Motor neuron (in vitro differentiated cells): ENCODE measurements at places on chromosomes 1 and 21. TPM values are rescaled to one million over a fixed set of nuclear protein-coding genes. Genes with fewer than 3 reads are reported as not detected.

- no peak for ATAC-seq
These were observed 1.4 kb downstream of the LRRC7 start for GRCh38 chr1:69569175-69569541.

GRCh38 chr1:87250336-87250735 is 78.3 kb upstream of the LMO4 start:
- ATAC-seq, result no peak

- no peak for ATAC-seq
These were observed 18.4 kb upstream of the LRRC3 start for GRCh38 chr21:44436958-44437357.

GRCh38 chr21:26752849-26753248 is 92.4 kb downstream of the ADAMTS1 start:
- no peak for ATAC-seq

GRCh38 chr1:47104816-47105215 is 32.4 kb upstream of the CYP4A22 start:
- no peak for ATAC-seq

DNA sequence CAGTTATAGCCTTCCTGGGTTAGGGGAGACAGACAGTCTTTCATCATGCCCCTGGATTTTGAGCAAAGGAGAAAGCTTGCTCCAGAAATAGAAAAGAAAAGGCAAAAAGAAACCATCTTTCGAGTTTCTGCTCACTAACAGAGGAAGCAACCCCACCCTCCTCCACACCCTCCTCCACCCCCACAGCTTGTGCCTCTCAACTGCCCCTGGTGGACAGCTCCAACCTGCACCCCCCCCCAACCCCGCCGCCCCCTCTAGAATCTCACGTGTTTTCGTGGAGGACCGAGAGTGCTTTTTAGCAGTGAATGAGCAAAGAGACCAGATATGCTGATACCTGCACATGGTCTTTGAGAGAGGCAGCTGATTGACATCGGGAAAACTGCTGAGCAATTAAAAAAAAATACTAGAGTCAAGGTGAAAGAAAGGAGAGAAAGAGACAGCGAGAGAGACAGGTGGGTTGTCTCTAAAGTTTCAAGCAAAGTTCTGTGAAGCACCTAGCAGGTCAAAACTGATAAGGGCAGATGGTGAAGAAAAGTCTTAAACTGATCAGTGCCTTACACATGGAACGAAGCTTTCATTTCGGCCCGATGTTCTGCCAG is 358.3 kb downstream of the KIF26B start:
- peak; percentile 21 for ATAC-seq

- peak; percentile 58 for ATAC-seq
These were observed 14.0 kb upstream of the WASF2 start for GRCh38 chr1:27503844-27504587.

- ATAC-seq, result no peak
These were observed 62.9 kb upstream of the LRP8 start for GRCh38 chr1:53390736-53391135.

DNA sequence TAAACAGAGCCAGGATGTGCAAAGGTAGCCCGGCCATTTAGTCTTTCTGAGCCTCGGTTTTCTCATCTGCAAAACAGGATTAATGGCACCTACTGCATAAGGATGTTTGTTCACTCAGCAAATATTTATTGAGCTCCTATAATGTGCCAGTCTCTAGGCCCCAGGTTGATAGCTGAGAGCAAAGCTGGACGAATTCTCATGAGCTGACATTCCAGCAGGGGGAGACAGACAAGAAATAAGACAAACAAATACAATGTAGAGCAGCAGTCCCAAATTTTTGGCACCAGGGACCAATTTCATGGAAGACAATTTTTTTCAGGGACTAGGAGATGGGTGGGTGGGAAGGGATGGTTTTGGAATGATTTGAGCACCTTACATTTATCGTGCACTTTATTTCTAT is 74.3 kb upstream of the PAX7 start:
- no peak for ATAC-seq

DNA sequence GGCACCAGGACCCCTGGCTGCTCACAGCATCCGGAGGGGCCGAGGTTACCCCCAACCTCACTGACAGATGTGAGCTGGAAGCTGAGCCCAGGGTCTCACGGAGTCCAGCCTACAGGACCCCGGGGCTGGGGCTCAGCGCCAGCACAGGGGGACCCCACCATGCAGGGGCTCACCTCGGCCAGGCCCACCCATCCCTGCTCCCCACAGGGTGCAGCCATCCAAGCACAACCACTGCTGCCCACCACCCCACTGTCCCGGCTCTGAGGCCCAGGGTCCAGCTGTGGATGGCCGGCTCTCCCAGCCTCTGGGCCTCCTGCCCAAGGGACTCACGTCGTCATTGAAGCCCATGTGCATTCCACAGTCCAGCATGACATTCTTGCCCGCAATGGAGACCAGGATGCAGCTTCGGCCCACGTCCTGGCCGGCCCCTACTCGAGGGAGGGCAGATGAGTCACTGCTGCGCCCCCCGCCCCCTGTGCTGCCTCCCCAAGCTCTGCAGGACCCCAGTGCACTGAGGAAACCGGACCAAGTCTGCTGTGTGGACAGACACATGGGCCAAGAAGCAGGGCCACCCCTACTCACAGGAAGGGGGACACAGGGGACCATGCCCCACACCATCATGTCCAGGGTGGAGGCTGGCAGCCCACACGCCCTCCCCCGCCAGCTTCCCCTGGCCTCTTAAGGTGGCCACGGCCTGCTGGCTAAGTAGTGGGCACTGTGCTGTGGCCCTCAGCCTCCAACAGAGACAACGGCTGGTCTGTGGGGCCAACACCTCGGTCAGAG is 3.6 kb downstream of the INTS11 start:
- ATAC-seq, result no peak

DNA sequence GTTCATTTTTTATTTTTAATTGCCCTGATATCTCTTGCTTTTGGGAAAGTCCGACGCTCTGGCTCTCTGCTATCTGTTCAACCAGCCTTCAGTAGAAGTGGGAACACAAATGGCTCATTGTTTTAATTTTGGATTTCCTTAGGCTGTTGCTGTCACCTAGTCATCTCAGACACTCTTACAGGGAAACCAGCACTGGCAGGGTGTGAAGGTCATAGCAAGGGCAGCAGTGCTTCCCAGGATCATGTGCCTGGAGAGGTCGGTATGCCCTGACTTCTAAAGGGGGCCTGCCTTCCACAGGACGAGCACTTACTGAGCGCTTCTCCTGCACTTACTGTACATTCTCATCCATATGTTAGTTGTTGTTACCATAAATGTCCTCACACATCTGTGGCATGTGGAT is 224.2 kb downstream of the DISC1 start:
- no peak for ATAC-seq

- ATAC-seq, result no peak
These were observed 31.6 kb upstream of the PPP1R15B start for GRCh38 chr1:204443260-204443619.

GRCh38 chr1:226397011-226397926 is 10.6 kb downstream of the PARP1 start:
- no peak for ATAC-seq

DNA sequence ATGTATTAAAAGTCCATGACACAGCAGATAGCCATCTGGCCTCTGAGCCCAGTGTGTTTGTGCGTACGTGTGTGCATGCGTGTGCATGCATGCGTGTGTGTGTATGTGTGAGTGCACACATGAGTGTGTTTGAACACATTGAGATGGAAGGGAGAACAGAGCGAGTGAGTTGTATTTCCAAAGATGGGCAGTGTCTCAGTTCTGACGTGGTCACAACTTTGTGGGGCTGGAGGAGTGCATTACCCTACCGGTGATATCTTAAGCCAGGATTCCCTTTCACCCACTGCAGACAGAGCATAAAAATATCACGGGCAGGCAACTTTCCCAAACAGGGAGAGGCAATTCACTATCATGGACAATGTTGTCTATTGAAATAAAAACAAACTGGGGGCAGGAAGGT is 27.8 kb downstream of the IRF2BP2 start:
- ATAC-seq, result no peak

DNA sequence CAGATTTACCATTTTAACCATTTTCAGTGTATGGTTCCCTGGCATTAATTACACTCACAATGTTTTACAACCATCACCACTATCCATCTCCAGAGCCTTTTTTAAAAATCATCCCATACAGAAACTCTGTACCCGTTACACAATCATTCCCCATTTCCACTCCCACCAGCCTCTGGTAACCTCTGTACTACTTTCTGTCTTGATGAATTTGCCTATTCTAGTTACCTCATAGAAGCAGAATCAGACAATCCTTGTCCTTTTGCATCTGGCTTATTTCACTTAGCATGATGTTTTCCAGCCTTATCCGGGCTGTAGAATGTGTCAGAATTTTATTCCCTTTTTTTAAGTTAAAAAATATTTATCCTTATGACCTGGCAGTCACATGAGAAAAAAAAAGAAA is 33.0 kb downstream of the PGM1 start:
- no peak for ATAC-seq

DNA sequence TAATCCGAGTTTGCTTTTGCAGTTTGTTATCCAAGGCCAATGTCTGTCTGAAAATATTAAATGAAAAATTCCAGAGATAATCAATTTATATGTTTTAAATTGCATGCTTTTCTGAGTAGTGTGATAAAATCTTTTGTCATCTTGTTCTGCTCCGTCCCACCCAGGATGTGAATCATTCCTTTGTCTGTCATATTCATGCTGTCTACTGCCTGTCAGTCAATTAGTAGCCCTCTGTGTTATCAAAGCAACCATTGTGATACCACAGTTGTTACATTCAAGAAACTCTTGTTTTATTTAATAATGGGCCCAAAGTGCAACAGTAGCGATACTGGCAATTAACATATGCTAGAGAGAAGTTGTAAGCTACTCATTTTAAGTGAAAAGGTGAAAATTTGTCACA is 819.3 kb downstream of the BRINP3 start:
- no peak for ATAC-seq

- no peak for ATAC-seq
These were observed 35.5 kb downstream of the C21orf91 start for GRCh38 chr21:17783481-17784179.

DNA sequence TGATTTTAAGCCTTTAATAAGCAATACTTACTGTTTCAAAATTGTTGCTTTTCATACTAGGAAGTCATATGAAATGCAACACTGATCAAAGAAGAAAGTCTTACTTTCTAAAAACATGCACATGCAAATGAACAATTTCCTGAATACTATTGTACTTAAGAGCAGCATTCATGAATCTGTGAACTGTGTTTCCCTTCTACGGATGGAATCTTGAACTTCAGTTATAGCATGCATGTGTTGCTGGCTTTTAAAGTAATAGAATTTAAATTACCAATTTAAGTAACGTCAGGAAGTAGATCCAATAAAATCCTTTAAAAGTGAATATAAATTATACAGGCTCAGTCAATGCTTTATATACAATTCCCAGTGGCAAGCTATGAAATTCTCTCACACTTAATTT is 348.9 kb downstream of the KCNT2 start:
- no peak for ATAC-seq

Gene CACYBP
- total RNA-seq, result 136 and 140 TPM in 2 replicates

Gene MARK1
- total RNA-seq, result 1.2 and 1.3 TPM in 2 replicates

Gene CCDC30
- 33.4 and 36.1 TPM in 2 replicates for total RNA-seq

Gene ISG15
- 47.0 and 49.6 TPM in 2 replicates for total RNA-seq

Gene LORICRIN
- total RNA-seq, result not detected in 2 replicates

Gene CFHR3
- 0.52 TPM in 1 of 2 replicates, not detected in the other for total RNA-seq
